NCI-H2171 (cell line): ENCODE measurements at places on chromosomes 1 and 21.

DNA sequence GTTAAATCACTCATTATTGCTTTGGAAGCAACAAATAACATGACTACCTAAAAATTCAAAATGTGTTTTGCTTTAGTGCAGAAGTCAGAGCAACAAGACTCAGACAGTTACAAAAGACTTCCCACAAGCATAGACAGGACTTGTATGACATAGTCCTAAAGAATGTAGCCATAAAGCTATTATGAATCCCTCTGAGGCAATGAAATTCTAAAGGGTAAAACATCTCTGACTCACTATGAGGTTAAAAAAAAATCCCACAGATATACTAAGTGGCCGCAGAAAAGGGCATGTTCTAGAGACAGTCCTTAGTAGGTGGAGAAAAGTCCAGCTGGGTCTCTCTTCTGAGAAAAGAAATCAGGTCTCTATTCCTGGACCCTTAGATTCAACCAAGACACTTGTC, 4.9 kb downstream of the PRKAB2 start:
- DNase-seq = no peak

GRCh38 chr1:151526735-151527525, 13.2 kb upstream of the TUFT1 start:
- DNase-seq = no peak

DNA sequence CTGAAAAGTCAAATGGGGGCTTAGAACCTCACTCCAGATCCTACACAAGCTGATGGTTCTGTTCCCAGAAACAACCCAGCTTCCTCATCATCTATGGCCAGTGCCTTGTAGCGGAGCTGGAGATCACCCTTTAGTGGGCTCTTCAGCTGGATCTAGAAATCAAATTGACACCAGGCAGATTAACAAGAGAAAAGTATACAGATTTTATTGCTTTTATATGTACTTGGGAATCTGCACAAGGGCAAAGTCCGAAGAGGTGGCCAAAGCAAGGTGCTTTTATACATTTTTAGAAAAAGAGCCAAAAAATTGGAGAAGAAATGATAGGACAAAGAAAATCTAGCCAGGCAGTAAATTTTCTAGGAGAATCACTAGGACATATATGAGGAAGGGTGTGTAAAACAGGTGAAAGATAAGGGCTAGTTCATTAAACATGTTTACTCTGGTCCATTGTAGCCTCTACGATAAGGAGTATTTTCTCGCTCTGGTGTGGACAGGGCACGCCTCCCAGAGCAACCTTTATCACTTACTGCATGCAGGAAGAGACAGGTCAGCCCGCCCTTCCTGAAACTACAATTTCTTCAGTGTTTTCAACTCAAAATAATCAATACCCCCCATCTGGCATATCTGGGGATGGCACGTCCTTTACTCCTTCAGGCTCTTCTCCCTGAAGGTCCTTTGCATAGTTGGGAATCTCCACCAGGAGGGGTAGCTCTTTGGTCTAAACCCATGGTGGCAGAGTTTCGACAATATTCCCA, 14.0 kb upstream of the LGALS8 start:
- no peak for DNase-seq

GRCh38 chr21:38136201-38136600, 120.6 kb upstream of the KCNJ15 start:
- DNase-seq = no peak

GRCh38 chr1:205595435-205595834, 36.4 kb downstream of the ELK4 start:
- DNase-seq = no peak

- DNase-seq = no peak
Observed at GRCh38 chr1:20183616-20184271, 2.2 kb upstream of the UBXN10 start.

- DNase-seq = no peak
Observed at GRCh38 chr1:183598386-183598785, 8.1 kb upstream of the NCF2 start.

GRCh38 chr1:30379684-30380624, 343.4 kb downstream of the MATN1 start:
- DNase-seq = peak; percentile 85

DNA sequence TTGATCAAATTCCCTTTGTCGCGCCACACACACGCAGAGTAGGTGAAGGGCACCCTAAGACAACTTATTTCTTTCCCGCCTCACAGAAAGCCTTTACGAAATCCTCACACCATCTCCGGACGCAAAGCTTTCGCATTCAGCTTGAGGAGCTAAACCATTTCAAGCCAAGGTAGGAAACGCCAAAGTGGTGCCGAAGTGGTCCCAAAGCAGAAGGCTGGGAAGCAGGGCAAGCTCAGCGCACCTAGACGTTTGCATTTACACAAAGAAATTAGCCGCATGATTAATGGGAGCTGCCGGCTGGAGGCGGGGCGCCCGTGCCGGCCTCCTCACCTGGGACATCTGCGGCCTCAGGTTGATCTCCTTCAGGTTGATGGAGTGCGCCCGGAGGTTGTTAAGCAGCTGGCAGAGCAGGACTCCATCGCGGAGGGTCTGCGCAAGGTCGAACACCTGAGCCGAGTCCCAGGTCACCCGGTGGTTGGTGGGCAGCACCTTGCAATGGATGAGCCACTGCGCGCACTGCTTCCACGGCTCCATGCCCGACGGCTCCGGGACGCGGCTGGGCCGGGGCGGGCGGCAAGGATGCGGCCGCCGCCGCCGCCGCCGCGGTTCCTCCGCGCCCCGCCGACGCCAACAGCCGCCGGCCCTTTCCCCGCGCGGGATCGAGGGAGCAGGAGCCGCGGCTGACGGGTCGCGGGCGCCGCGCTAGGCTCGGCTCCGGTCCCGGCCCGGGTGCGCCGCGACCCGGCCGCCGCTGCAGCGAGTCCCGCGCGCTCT, 457 bp downstream of the VAV3 start:
- peak; percentile 58 for DNase-seq

- peak; percentile 27 for DNase-seq
Observed at GRCh38 chr1:8649027-8649426, 168.4 kb downstream of the RERE start.

DNA sequence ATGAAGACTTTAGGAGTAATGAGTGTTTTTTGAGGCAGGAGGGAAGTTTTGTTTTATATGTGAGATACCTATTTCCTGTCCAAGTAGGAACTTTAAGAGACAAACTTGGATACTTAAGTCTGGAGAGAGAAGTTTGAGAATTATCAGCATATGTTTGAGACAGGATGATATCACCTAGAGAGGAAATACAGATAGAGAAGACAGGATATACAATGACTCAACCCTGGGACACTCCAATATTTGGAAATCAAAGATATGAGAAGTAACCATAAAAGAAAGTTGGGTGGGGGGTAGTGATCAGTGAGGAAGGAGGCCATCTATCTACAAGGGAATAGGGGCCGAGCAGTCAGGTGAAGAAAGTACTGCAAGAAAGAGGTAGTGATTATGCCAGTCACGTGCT, 6.5 kb downstream of the LCE7A start:
- DNase-seq = no peak

- no peak for DNase-seq
Observed at GRCh38 chr1:155884031-155884960, 24.9 kb downstream of the SYT11 start.

DNA sequence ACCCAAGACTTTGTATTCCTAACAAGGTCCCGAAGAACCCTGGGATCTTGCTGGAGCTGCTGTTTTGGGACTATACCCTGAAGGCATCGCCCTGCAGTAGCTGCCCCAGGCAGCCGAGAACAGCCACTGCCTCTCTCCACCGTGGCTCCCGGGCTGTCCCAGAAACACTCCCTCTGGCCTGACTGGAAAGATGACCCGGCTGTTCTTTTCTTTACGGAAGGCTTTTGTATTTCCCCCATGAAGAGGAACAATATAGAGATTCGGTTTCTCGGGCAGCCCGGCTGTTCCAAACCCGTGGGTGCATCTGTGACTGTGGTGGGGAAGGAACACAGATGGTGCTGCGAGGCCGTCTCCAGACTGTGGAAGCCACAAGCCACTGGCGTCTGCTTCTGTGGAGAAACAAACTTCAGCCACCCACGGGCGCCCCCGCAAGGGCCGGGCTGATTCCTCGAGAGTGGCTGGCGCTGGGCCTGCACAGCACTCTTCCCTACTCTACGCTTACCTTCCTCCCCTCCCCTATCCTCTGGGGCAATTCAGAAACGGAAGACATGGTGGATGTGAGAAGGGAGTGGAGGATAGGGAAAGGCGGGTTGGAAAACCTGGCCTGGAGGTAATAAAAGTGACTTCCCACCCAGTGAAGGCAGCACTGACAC, 33.7 kb upstream of the VASH2 start:
- DNase-seq = peak; percentile 80

DNA sequence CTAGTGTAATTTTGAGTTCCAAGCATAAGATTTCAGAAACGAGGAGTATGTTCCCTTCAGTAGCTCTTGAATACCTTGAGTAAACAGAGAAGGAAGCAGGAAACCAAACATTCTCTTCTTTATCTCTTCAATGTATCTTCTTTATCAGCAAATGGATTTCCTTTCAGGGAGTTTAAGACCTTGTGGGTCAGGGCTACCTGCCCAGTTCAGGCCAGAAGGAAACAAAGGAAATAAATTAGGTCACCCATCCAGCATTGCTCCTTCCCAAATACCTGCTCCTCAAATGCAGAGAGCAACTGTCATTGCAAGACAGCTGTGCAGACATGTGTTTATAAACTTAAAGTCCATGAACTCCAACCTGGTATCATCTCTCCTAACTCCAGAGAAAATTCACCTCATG, 130.1 kb upstream of the SOD1 start:
- no peak for DNase-seq

GRCh38 chr1:184513966-184514365, 127.1 kb downstream of the C1orf21 start:
- DNase-seq = no peak

DNA sequence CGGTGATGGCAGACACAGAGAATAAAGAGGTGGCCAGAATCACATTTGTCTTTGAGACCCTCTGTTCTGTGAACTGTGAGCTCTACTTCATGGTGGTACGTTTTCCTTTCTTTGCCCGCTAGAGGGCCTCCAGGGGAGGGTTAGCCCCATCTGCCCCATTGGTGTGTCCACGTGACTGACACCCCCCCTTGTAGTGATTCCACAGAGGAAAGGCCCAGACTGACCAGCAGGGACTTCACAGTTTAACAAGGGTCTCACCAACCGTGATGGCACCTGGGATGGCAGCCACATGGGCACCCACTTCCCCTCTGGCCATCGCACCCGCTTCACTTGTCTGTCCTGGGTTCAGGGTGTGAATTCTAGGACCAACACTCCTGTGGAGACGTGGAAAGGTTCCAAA, 22.3 kb upstream of the SARS1 start:
- no peak for DNase-seq

GRCh38 chr1:235763962-235764361, 102.7 kb downstream of the LYST start:
- DNase-seq = no peak

DNA sequence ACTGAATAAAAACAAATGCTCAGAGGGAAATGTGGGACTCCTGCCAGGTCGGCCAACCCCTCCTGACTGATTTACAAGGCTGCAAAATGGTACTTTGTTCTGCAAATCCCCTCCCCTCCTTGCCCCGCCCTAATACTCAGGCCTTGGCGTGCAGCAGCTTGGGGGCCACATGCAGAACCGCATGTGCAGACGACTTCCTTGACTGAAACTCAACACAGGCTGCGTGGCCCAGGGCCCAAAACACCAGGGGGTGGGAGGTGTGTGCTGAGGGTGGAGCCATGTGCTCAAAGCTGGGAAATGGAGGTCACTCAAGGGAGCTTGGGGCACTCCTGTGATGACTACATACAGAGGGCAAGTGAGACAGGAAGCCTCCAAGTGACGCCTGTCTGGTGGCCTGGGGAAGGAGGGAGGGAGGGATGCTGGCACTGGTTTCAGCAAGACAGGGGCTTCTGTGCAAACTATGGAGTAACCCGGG, 87.2 kb downstream of the MRPL37 start:
- DNase-seq = peak; percentile 78

GRCh38 chr1:206065547-206066145, 12.7 kb downstream of the RHEX start:
- DNase-seq = no peak
